D721Med (cell line): ENCODE measurements at places on chromosomes 3 and 15.

DNA sequence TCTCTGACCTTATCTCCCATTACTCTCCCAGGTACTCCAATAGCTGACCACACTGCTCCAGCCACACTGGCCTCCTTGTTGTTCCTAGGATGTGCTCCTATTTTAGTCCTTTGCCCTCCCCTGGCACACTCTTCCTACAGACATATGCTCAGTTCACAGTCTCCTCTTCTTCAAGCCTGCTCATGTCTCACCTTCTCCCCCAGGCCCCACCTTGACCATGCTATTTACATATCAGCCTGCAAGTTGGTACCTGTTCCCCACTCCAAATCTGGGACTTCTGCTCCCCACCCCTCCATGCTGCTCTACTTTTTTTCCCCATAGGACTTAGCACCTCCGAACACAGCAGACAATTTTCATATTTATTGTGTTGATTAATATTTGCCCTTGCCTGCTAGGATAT lies 84.9 kb upstream of the BCL6 start:
- DNase-seq: no peak

GRCh38 chr15:81271761-81272644 lies 51.9 kb downstream of the STARD5 start:
- DNase-seq: no peak

GRCh38 chr3:17805461-17805940 lies 63.1 kb upstream of the TBC1D5 start:
- no peak for DNase-seq

- no peak for DNase-seq
Measured at GRCh38 chr3:194100856-194101390, 35.0 kb upstream of the HES1 start.

DNA sequence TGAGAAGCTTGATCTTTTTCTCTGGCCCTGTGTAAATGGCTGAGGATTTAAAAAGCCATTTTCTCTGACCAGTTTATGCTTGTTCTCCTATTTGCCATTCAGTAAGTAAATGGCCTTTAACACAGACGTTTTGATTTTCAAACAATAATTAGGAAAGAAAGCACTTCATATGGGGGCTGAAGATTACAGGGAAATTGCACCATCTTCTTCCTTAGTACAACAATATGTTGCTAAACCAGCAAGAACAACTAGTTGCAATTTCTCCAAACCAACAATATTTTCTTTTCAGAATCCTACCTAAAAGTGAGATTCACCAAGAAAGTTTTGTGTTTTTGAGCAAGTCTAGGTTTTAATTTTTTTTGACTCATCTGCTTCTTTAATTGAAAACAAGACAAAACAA lies 80.5 kb upstream of the CCNL1 start:
- no peak for DNase-seq

- DNase-seq: no peak
Measured at GRCh38 chr3:64462203-64462602, 225.6 kb downstream of the ADAMTS9 start.

DNA sequence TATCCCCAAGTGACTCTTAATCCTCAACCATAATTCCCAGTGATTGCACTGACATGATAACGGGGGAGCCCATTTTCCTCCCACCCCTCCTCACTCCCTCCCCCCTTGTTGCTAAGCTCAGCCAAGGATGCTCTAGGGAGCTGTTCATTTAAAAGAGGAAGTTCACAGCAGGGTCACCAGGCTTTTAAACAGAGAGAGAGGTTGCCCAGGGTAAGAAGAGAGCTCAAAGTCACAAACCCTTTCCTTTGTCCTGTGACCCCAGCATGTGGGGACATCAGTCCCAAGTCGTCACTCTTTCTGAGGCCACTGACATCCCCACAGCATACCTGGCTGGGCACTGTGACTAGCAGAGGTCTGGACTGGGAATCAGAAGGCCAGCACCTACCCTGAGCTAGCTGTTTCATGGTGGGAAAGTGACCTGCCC lies 144.1 kb downstream of the RORA start:
- DNase-seq: peak; percentile 40

GRCh38 chr3:196757876-196758739 lies 18.5 kb downstream of the PAK2 start:
- no peak for DNase-seq

GRCh38 chr3:32899265-32899664 lies 52.2 kb upstream of the CCR4 start:
- no peak for DNase-seq

DNA sequence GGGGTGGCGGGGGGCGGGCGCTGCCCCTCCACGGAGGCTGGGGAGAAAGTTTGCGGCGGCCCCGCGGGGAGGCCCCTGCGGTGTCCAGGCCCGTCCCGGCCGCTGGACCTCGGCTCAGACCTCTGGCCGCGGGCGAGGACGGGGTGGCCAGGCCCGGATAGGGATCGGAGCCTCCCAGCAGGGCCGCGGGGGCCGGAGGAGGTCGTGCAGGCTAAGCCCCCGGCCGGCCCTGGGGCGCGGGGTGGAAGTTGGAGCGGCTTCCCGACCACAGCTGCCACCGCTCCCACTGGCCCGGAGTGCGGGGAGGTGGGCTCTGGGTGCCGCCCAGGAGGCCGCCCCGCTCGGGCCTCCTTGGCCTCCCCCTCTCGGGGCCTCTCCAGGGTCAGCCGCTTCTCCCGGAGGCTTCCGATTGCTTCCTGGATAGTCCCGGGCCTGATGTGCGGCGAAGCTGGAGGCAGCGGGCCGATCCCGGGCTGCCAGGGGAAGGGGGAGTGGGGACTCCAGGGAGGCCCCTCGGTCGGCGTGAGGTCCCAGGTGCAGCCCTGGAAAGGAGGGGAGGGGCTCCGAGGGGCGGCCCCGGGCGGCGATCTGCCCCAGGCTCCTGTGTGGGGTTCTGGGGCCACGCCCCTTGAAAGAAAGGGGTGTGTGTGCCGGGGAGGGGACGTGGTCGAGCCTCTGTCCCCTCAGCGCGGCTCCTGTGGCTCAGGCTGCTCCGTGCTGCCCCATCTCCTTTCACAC lies 907 bp downstream of the PLXNA1 start:
- DNase-seq: no peak

DNA sequence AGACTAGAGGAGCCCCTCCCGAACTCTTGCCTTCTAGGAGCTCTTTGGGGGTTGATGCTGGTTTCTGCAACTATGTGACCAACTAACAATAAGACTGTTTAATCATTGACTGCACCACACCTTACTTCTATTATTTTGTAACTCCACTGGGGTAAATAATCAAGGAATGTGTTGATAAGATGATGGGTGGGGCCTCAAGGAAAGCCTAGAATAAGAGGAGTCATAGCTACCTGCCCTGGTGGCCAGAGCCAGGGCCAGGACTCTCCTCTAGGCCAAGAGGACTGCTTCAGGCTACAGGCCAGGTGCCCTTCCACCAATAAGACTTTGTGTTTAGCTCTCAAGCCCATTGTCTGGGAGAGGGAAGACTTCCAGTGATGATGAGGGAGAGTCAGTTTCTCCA lies 41.2 kb upstream of the PIAS1 start:
- DNase-seq: no peak

- no peak for DNase-seq
Measured at GRCh38 chr3:138348754-138349739, 668 bp downstream of the MRAS start.

DNA sequence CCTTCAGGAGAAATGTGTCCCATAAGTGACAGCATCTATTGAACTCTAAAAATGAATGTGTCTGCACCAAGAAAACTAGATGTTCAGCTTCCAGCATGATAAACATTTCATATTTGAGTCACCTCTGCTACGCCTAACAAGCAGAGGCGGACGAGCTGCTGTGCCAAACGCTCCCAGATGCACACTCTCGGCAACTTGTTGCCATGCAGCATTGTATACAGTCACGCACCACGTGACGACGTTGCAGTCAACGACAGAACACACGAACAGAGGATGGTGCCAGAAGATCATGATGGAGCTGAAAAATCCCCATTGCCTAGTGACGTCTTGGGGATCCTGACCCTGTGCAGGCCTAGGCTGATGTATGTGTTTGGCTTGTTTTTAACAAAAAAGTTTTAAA lies 137.5 kb downstream of the XXYLT1 start:
- no peak for DNase-seq

DNA sequence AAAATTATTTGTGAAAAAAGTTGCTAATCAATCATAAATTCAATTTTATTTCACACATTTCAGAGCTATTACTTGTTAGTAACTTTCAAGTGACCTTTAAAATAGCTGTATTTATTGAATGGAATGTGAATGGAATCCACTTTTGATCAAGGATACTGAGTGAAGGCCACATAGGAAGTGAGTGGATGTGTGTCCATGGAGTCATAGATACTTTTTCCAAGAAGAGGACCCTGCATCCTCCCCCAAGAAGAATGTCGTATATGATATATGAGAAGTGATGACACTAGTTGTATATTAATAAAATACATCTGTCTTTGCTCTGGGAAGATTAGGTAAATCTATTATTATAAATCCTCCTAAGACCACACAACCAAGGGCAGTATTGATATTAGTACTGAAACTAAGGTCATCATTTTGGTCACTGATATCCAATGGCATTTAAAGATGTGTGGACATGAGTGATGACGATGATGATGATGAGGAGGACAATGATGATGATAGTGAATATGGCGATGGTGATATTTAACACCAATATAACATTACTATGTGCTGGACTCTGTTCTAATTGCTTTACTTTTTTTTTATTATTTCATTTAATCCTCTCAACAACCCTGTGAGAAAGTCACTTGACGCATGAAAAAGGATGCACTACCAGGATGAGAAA lies 493.0 kb upstream of the NR2F2 start:
- no peak for DNase-seq

- DNase-seq: no peak
Measured at GRCh38 chr15:41970456-41970855, 1.9 kb downstream of the EHD4 start.

DNA sequence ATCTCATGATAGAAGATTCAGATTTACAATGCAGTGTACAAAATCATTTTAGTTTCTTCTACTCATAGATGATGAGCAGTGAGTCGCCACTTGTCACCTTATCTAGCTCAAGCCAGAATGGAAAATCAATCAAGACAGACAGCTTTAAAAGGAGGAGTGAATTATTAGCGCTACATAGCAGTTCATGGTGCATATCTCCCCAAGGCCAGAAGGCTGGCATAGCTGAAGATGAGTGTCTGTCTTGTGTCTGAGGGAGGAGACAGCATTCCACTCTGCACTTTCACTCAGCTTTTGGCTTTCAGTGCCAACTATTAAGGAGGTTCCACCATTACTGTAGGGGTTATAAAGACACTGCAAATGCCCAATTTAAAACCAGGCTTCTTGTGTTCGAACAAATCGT lies 804.1 kb upstream of the LMCD1 start:
- DNase-seq: no peak

DNA sequence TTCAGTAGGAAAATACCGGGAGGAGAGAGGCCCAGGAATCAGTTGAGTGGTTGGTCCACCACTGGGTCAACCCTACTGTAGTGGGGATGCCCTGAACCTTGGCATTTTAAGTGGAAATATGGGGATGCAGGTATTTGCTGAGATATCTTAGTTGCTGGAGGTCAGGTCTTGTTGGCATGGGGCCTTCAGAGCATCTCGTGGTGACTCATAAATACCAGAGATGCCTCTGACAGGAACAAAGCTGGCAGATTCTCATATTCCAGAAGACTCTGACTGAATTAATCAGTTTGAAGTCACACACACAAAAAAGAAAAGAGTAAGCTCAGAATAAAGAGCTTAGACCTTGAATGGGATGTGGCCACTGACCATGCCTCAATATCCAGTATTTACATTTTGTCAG lies 91.6 kb downstream of the CACNA2D3 start:
- no peak for DNase-seq

DNA sequence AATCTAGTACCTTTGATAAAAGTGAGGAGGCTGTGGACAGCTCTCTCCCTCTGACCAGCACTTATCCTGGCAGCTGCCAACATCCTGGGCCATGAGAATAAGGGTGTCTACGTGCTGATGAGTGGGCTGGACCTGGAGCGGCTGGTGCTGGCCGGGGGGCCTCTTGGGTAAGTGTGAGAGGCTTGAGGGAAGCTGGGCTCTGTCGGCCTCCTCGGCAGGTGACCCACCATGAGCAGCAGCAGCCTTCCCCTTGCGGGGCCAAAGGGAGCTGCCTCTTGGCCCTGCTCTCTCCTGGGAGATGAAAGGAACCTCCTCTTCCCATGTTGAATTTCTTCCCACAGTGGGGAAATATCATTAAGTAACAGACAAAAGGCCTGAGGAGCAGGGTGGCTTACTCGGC lies 9.2 kb downstream of the IVD start:
- no peak for DNase-seq

- DNase-seq: no peak
Measured at GRCh38 chr3:123394391-123395020, 54.4 kb downstream of the ADCY5 start.

GRCh38 chr15:41258750-41259471 lies 27.8 kb downstream of the CHP1 start:
- DNase-seq: no peak

GRCh38 chr3:33054100-33055092 lies 42.5 kb downstream of the GLB1 start:
- DNase-seq: no peak
